HFFc6 (cell line): ENCODE measurements at places on chromosomes 5 and 9. TPM values are rescaled to one million over a fixed set of nuclear protein-coding genes. Genes with fewer than 3 reads are reported as not detected.

Gene GRM6
- not detected in 3 replicates for total RNA-seq

Gene CMBL
- 33.2 and 35.6 TPM in 2 replicates for total RNA-seq

Gene LRRC26
- not detected in 3 replicates for total RNA-seq

Gene HOMER1
- 3.2 to 5.4 TPM (median 3.9 TPM) in 3 replicates for total RNA-seq

Gene ST8SIA4
- not detected in 3 replicates for total RNA-seq

Gene PLAC8L1
- total RNA-seq = 0.39 to 0.61 TPM in 2 of 3 replicates, not detected in the other

Gene NEUROG1
- not detected in 3 replicates for total RNA-seq

Gene SH2D3C
- total RNA-seq = not detected in 3 replicates

Gene GZMA
- not detected in 2 replicates for total RNA-seq

Gene NUTM2G
- not detected in 3 replicates for total RNA-seq

Gene FBP2
- total RNA-seq = not detected in 3 replicates

Gene LCN2
- total RNA-seq = not detected in 3 replicates

Gene FAM221B
- total RNA-seq = not detected in 3 replicates

Gene SVEP1
- 4.7 to 7.5 TPM (median 6.8 TPM) in 3 replicates for total RNA-seq

Gene C9orf85
- total RNA-seq = 14.0 to 16.5 TPM (median 14.0 TPM) in 3 replicates

Gene IFNA10
- total RNA-seq = not detected in 3 replicates

Gene ASPN
- 4.2 to 6.7 TPM (median 5.7 TPM) in 3 replicates for total RNA-seq

Gene RNF224
- not detected in 3 replicates for total RNA-seq
